Stimulated activated CD8-positive, alpha-beta memory T cell treated with anti-CD3 and anti-CD28 coated beads, Interleukin-7, amount 100 ng/mL, for 24 hours (primary cell): ENCODE measurements at places on chromosomes 1 and 21.

DNA sequence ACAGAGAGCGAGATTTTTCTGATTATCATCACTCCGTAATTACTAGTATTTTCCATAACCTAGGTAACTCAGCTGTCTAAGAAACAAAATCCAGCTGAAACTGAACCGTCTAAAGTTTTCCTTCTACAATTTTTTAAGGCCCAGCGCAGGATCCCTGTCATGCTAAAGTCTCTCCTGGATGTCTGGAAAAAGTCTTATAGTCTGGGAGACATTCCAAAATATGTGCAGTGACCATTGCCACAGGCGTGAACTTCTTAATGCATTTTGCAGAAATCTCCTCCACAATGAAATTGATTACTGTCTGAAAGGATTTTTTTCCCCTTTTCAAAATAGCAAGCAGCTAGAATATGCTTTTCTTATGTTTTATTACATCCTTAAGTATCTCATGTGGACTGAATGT is 209.3 kb upstream of the C1orf105 start:
- DNase-seq = no peak

DNA sequence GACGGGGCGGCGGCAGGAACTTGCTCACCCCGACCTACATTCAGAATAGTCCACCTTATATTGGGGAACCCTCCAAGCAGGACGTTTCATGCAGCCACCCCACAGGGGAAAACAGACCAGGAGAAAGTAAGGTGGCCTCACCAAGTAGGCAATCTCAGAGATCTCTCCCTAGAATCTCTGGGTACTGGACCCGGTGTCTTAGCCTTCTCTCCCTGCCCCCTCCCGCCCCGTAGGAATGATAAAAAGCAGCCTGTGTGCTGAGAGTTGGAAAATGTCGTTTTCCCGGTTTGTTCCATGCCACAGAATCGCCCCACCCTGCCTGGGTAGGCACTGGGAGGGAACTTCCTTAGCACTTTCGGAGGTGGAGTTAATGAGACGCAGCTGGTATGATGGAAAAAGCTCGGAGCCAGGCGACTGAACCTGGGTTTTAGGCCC is 789 bp upstream of the PTPN14 start:
- DNase-seq = no peak

DNA sequence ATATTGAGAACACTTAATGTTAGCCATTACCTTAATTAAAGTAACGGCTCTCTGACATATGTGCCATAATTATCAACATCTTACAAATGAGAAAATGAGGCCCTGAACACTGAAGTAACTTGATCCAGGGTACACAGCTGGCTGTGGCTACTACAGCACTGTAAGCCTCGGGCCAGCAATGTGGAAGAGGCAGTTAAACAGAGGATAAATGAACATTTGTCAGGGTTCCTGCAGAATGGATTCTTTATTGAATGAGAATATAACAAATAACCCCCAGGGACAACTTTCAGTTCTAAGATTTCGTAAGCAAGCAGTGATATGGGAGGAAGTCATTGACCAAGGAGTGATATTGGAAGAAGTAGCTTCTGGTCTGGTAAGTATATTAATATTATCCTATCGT is 70.5 kb upstream of the SCYL3 start:
- DNase-seq = no peak

DNA sequence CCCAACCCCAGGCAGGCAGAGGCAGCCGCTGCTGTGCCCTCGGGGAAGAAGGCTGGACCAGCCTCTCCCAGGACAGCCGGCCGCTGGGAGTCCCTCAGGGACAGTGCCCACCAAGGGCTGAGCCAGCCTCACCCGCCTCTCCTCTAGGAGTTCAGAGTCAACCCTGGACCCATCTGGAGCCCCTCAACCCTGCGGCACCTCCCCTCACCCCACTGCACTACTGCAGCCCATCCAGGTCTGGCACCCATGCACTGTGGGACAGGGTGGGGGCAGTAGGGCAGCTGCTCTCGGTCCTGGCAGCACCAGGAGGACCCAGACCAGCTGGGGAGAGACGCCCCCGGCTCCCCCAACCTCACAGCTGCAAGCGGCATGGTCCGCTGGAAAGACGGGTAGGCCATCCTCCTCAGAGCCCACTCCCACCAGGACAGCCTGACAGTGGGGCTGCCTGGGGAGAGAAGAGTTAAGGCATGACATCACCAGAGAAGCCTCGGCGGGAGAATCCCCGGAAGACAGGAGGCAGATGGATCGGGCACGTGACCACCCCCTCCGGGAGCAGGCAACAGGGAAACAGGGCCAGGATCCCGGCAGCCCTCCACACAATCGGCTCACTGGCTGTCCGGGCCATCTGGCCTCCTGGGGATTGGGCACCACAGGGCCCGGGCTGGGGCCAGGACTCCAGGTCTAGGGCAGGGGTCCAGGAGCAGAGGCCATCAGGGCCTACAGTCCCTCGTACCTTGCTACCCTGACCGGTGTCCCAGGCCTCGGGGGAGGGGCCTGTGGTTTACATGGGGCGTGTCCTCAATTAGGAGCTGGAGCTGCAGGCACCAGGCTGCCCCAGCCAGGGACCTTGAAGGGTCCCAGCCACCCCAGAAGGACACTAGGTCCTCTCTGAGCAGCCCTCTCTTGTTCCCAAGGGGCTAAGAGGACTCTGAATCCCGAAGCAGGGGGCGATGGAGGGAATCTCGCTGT is 3.1 kb downstream of the ACAP3 start:
- DNase-seq = no peak

- no peak for DNase-seq
Observed at GRCh38 chr1:47659146-47659545, 221.3 kb downstream of the FOXD2 start.

DNA sequence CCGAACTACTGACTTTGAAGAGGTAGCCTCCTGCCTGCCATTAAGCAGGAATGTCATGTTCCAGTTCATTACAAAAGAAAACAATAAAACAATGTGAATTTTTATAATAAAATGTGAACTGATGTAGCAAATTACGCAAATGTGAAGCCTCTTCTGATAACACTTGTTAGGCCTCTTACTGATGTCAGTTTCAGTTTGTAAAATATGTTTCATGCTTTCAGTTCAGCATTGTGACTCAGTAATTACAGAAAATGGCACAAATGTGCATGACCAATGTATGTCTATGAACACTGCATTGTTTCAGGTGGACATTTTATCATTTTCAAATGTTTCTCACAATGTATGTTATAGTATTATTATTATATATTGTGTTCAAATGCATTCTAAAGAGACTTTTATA is 159.8 kb upstream of the SGIP1 start:
- DNase-seq = no peak
